ENCODE measurements at places on chromosomes 1 and 21. TPM values are rescaled to one million over a fixed set of nuclear protein-coding genes. Genes with fewer than 3 reads are reported as not detected.

GRCh38 chr21:36288651-36289243, 31.2 kb upstream of the MORC3 start:
- no peak for DNase-seq

The KPRP gene
- not detected for total RNA-seq

- DNase-seq, result no peak
Measured at GRCh38 chr1:153565529-153566374, at the start of gene S100A2. Gene S100A2, minus strand, starts transcription at chr1:153565844. Its CDS starts 1,967 bp downstream, at chr1:153563877.

The TMEM240 gene
- 18.1 TPM for total RNA-seq

DNA sequence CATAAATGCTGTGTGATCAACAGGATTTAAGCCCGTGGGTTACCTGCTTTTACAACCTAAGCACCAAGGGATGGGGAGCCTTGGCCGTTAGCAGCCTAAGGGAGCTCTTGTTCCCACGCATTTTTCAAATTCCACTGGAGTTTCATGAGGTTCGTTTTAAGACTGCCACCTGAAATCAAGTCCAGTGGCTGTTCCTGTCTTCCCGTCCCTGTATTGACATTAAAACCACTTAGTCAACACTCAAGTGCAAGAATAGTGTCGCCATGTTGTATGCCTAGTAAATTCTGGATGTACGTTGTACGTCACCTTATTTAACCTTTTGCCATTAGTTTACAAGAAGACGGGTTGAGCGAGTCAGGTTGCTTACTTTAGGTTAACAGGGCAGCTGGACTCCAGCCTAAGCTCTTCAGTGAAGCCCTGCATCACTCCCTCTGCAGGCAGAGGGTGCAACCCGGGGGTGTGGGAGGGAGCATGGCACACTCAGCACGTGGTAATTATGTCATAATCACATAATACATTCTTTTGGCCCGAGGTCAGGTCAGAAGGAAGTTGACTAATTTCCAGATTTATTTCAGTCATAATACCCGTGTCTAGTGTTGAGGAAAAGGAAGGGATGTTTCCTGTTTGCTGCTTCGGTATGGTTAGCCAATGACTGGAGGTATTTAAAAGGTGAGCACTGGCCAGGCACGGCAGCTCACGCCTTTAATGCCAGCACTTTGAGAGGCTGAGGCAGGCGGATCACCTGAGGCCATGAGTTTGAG, 42.5 kb downstream of the CNST start:
- DNase-seq, result no peak

- DNase-seq, result no peak
Measured at GRCh38 chr1:66434096-66434495, 99.9 kb upstream of the SGIP1 start.

The PLA2G5 gene
- 0.16 TPM for total RNA-seq

GRCh38 chr1:99216956-99217355, 47.3 kb upstream of the PLPPR4 start:
- DNase-seq, result no peak

DNA sequence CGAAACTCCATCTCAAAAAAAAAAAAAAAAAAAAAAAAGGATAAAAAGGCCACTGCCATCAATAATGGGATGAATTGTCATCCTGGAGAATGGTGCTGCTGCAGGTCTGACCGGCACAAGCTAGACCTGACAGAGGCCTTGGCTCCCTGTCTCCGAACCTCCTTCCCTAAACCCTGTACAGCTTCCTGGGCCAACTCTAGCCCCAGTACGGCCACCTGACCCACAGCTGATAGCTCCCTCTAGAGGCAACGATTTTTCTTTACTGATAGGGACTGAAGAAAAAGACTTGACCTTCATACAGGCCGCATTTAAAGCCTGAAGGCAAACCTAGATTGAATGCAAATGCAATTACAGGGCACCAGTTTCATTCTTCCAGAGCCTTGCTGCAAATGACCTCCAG, 30.7 kb downstream of the NOL9 start:
- DNase-seq, result no peak

The BCL2L15 gene
- 1.4 TPM for total RNA-seq

The FCGR3A gene
- 4.7 TPM for total RNA-seq

The NID1 gene
- total RNA-seq, result 17.6 TPM

- DNase-seq, result no peak
Measured at GRCh38 chr1:33630686-33631085, 158.2 kb downstream of the ZSCAN20 start.

DNA sequence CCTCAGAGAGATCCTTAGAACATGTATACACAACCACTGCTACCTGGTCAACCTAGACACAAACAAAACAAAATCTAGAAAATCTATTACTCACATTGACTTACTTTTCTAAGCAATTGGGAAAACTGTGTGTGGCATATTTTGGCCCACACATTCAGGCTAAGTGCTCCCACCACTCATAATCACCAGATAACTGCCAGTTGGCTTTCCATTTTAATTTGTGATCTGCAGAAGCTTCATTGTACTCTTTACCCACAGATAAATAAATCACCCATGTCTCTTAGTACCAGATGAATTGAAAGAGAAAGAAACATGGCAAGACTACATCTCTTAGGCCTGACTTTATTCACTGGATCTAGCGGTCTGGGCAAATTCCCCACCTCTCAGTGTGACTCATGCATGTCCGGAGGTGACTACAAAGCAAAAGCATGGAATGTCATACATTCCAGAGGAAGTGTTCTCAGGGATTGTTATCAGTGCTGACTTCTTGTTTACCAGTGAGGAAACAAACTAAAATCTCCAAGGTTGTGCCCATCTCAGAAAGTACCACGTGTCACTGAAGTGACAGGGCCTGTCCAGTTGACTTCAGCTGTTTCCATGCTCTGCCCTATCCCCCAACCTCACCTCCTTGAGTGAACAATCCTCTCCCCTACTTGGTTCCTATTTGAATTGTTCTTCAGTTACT, 52.4 kb upstream of the BCL10 start:
- DNase-seq, result no peak

GRCh38 chr1:180906511-180906910, 6.2 kb upstream of the KIAA1614 start:
- DNase-seq, result no peak

- no peak for DNase-seq
Measured at GRCh38 chr1:228935855-228936727, 200.8 kb downstream of the RHOU start.

DNA sequence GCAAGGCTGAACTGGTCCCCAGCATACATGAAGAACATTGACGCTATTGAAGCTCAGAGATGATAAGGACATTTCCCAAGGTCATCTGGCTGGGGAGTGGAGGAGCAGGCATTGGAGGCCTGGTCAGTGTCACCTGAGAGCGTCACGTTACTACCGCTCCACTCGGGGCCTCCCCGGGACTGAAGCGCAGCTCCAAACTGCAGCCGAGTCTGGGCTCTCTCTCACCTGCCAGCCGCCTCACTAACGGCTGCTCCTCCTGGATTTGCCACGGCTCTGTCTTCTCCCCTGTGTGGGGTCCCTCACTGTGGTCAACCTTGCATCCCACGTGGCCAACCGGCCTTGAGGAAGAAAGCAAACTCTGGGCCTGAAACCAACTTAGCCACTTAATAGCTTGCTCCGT, 111.3 kb downstream of the ADSS2 start:
- DNase-seq, result no peak

The EPHA8 gene
- total RNA-seq, result 0.94 TPM

The SPATA45 gene
- not detected for total RNA-seq

The C1orf87 gene
- total RNA-seq, result 0.31 TPM

The LRRN2 gene
- total RNA-seq, result 12.8 TPM

The RPTN gene
- total RNA-seq, result not detected

DNA sequence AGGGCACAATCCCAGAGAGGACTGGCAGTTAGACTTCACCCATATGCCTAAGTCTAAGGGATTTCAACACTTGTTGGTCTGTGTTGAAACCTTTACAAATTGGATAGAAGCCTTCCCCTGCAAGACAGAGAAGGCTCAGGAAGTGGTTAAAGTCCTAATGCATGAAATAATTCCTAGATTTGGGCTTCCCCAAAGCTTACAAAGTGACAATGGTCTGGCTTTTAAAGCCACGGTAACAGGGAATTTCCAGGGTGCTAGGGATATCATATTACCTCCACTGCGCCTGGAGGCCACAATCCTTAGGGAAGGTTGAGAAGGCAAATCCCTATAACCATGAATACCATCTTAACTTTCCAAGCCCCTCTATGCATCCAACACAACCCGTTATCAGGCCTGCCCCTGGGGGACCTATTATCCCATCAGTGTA, 3.3 kb upstream of the FMO4 start:
- no peak for DNase-seq

The ZSCAN20 gene
- 10.3 TPM for total RNA-seq

DNA sequence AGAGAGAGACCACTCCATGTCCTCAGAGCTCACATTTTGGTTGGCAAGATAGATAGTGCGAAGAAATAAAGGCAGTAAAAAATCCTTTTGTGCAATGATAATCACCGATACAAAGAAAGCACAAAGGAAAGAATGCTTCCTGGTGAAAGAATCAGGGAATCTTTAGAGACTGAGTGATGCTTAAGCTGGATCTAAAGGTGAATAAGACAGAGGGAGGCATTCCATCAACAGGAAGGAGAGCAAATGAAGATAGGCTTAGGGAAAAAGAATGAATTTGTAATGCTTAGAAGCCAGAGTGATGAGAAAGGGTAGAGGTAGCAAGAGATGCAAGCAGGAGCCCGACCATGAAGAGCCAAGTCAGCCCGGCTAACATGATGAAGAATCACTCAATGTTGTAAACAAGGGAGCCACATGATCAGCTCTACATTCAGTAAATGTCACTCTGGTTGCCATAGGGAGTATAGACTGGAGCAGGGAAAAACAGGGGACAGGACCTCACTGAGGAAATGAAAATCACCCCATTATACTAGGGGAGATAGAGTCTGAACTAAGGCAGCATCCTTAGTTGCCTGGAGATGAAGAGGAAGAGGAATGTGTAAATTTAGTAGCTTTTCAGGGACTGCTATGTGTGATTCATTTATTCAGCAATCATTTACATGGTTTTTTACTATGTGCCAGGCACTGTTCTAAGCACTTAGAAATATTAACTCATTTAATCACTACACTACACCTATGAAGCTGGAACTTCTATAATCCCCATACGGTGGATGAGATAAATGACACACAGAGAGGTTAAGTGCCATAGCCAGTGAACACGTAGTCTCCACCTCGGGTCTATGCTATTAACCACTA, 402.6 kb upstream of the NFIA start:
- no peak for DNase-seq

DNA sequence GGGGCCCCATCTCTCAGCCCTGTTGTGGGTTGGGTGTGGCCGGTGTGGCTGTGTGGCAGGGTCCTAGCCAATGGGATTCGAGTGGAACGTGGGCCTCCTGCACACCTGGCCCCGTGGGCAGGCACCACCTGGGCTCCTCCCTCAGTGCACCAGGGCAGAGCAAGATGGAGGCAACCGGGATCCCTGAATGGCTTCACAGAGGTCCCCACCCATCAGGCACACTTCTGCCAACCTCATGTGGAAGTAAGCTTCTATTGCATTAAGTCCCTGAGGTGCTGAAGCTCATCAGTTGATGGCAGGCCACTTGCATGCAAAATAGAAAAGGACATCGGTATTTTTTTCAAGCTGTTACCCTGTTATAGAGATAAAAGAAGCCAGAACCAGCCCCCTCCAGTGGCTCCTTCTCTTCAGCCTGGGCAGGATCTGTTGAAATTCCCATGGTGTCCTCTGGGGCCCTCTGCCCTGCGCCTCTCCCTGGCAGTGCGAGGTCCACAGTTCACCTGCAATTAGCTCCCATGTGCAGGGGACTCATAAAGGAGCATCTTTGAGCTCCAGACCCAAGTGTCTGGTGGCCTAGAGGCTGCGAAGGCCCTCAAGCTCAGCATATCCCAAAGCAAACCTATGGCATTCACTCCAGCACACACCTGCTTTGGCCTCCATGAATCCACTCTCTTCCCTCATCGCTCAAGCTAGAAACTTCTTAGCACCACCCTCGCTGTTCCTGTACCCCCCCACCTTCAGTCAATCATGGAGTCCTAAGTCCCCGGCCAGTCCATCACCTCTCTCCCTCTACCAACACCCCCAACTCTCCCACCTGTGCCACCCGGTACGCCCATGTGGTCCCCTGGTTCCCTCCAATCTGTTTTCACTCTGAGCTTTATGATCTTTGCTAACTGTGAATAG, 2.1 kb upstream of the SLC45A1 start:
- DNase-seq, result no peak

The TNNI3K gene
- 23.4 TPM for total RNA-seq

GRCh38 chr1:19469004-19469403, 16.3 kb downstream of the CAPZB start:
- no peak for DNase-seq

The LCE1B gene
- total RNA-seq, result not detected

DNA sequence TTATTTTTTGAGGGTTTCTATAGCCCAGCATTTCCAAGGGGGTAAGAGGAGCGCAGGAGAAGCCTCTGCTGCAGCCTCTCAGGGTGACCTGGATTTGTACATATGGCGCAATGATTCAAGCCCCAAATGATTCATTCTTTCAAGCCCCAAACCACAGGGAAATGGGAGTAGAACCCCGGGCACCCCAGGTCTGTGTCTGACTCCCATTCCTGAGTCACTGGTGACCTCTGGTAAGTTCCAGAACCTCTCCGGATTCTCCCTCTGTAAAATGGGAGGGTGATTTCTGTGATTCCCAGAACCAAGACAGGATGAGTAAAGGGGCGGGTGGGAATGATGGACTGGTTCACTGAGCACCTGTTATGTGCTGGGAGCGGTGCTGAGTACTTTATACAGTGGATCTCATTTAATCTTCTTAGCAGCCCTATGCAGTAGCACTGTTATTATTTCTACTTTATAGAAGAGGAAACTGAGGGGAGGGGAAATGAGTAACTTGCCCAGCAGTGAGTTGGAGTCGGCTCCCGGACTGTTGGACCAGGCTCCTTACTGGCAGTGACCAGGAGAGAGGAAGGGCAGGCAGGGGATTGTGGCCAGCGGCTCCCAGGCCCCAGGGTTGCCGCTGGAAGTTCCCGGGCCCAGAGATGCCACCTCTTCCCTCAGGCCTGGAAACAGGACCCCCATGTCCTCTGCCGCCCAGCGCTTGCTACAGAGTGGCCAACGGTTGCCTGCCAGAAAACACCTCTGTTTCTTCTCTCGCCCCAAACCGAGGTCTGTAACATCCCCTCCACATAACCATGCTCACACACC, 20.3 kb upstream of the SLC26A9 start:
- DNase-seq, result no peak

DNA sequence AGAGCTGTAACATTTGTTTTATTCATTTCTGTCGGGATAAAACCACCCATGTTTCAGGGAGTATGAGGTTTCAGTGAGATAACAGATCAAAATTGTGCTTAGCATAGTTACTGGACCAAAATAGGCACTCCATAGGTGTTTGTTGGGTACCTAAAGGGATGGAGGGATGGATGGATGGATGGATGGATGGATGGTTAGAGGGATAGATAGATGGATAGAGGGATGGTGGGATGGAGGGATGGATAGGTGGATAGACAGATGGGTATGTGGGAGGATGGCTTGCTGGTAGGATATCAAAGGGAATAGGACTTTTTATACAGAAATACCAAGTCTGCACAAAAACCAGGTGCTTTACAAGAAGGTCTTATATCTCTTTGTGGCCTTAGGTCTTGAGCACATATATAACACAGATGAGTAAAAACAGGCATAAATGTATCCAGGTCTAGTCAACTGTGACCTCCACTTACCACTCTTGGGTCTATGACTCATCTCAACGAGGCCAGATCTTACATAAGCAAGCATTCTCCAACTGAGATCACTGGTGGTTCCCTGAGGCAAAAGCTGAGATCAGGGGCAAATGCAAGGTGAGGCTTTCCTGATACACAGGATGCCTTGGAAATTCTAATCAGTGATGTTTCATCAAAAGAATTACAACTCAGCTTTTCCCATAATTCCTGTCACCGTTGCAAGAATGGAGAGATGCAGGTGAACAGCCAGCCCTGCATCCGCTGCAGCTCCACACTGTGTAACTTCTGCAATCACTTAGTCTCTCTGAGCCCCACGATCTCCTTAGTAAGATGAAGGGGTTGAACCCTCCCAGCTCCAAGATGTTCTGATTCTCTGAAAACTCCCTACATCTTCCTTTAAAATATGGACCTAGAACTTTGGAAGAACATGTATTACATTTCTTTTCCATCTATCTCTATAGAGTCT, 32.0 kb downstream of the PTAFR start:
- no peak for DNase-seq

All from occipital lobe (tissue), 3 donors.